Fibroblast of the aortic adventitia (primary cell): ENCODE measurements at places on chromosomes 1 and 21. TPM values are rescaled to one million over a fixed set of nuclear protein-coding genes. Genes with fewer than 3 reads are reported as not detected.

Gene CRYAA
- not detected in 2 replicates for total RNA-seq

Gene PCAT6
- total RNA-seq = not detected in 2 replicates

Gene CTTNBP2NL
- total RNA-seq = 24.4 and 27.0 TPM in 2 replicates

Gene ARHGEF11
- 32.2 and 53.2 TPM in 2 replicates for total RNA-seq

Gene CR1L
- total RNA-seq = not detected in 2 replicates

Gene DR1
- 11.8 and 60.6 TPM in 2 replicates for total RNA-seq

Gene PRDX6
- 185 and 278 TPM in 2 replicates for total RNA-seq

Gene CR1
- total RNA-seq = not detected in 2 replicates

Gene VAV3
- total RNA-seq = 0.09 TPM in 1 of 2 replicates, not detected in the other

Gene ADCY10
- 0.09 and 0.25 TPM in 2 replicates for total RNA-seq

Gene ANKRD45
- 0.09 and 0.82 TPM in 2 replicates for total RNA-seq

Gene FCRLB
- total RNA-seq = 3.0 and 4.7 TPM in 2 replicates

Gene SUMO3
- total RNA-seq = 43.2 and 130 TPM in 2 replicates

Gene C1QA
- not detected in 2 replicates for total RNA-seq

Gene FNBP1L
- 15.0 and 22.9 TPM in 2 replicates for total RNA-seq

Gene CDCA8
- total RNA-seq = 0.25 and 12.8 TPM in 2 replicates

Gene NBPF10
- total RNA-seq = 1.1 and 3.7 TPM in 2 replicates

Gene TRIM17
- total RNA-seq = 7.0 TPM in 1 of 2 replicates, not detected in the other

Gene TMEM269
- 0.09 TPM in 1 of 2 replicates, not detected in the other for total RNA-seq

Gene DCST1
- not detected in 2 replicates for total RNA-seq

Gene RNF115
- 17.3 and 33.5 TPM in 2 replicates for total RNA-seq

Gene CD1C
- not detected in 2 replicates for total RNA-seq

Gene KIAA1614
- 9.7 and 10.6 TPM in 2 replicates for total RNA-seq

Gene KLHDC8A
- total RNA-seq = not detected in 2 replicates

Gene OR10Z1
- total RNA-seq = not detected in 2 replicates

Gene CRB1
- total RNA-seq = 0.08 and 0.09 TPM in 2 replicates

Gene MYCL
- total RNA-seq = 0.41 and 0.81 TPM in 2 replicates

Gene ANGPTL7
- total RNA-seq = under 0.01 and 0.65 TPM in 2 replicates
